LNCaP clone FGC (cell line): ENCODE measurements at places on chromosomes 5 and 9.

DNA sequence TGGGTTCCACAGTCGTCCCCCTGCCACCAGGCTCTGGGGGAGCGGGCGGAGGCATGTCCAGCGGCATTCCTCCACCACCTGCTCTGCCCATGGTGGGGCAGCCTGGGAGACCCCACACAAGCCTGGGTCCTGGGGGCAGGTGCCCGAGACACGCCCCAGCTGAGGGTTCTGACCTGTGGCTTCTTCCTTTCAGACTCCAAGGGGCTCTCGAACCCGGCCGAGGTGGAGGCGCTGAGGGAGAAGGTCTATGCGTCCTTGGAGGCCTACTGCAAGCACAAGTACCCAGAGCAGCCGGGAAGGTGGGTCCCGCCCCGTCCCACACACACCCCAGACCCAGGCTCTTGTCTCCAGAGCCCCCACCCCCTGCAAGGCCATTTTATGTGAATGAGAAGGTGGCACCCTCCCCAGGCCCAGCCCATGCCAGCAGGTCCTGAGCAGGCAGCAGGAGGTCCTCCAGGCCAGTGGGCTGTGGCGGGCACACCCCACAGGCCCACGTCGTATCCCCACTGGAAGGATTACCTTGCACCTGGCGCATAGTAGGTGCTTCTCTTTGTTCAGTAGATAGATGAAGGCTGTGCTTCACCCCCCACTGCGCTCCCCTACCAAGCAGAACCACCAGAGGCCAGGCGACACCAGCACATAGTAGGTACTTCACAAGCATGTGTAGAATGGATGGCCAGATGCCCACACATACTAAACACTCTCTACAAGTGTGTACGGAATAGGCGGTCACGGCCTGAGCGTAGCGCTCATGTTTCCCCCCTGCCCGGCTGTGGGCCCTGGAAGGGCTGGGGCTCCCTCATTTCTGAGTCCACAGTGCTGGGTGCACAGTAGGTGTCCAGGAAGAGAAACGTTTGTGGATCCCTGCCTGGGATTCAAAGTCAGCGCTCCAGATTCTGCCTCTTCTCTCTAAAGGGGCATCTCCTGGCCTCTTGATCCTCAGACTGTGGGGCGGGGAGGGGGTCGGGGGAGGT lies 107.9 kb downstream of the RXRA start:
- DNase-seq: no peak

DNA sequence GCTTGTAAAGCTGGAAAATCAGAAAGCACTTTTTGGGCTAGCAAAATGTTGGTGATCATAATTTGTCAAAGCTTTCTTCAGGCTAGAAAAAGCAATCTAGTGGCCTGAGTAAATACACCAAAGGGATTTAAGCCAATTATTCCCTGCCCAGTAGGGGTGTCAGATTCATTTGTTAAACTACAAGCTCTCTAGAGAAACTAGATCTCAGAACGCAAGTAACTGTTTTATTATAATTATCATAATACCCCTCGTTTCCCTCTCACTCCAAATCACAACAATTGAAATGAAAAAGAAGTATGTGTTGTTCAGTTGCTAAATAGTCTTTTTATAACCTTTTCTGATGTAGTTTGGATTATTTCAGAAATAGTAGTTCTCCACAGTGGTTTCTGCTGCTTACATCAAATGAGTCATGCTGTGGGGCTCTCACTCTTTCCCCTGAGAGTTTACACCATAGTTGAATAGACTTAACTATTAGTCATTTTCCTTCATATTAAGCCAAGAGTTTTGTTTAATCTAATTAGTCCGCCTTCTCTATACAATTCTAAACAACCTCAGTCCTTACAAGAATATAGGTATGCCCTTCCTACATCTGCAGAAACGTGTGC lies 918.6 kb upstream of the DMAC1 start:
- DNase-seq: no peak

DNA sequence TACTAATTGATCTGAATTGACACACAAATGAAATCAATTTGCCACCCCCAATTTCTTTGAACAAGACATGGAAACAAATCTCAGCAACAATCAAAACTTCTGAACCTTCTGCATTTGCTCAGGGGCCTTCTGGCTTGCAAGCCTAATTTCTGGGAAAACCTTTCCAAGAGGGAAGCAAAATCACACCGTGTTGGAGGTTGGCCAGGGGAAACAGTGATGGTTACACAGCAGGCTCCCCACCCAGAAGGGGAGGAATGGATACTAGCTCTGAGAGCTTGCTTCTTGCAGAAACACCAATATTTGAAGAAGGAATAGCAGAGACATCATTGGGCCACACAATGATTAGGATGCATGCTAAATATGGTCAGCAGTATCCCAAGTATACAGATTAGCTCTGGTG lies 488.6 kb upstream of the TRPC7 start:
- DNase-seq: no peak

- DNase-seq: no peak
Measured at GRCh38 chr5:154780128-154780527, 25.0 kb downstream of the LARP1 start.

GRCh38 chr5:80607832-80608231 lies 37.8 kb upstream of the ANKRD34B start:
- no peak for DNase-seq

GRCh38 chr5:81852291-81853029 lies 101.6 kb upstream of the SSBP2 start:
- DNase-seq: no peak
